Stromal cell of bone marrow (primary cell): ENCODE measurements at places on chromosomes 13 and 19.

- DNase-seq = no peak
Measured at GRCh38 chr19:43464134-43464775, 1.2 kb downstream of the LYPD3 start.

DNA sequence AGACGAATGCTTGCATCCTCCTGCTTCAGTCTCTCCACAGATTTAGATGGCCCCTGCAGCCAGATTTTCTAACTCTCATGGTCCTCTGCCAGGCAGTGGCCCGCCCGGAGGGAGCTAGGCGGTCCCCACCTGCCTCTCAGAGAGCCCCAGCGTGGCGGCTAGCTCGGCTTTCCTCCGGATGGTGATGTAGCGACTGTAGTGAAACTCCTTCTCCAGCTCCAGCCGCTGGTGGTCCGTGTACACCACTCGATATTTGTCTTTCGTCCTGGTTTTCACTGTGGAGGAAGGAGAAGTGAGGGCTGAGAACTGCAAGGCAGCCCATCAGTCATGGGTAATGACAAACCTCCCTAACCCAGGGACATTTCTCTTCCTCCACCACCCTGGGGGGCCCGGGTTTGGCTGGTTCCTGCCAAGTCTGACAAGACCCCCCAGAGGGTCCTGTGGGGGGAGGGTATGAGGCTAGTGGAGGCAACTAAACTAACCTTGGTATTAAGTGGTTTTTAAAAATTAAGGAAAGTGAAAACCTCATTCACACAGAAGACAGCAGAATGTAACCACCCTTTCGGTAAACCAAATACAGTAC, 4.3 kb downstream of the CDX2 start:
- no peak for DNase-seq

DNA sequence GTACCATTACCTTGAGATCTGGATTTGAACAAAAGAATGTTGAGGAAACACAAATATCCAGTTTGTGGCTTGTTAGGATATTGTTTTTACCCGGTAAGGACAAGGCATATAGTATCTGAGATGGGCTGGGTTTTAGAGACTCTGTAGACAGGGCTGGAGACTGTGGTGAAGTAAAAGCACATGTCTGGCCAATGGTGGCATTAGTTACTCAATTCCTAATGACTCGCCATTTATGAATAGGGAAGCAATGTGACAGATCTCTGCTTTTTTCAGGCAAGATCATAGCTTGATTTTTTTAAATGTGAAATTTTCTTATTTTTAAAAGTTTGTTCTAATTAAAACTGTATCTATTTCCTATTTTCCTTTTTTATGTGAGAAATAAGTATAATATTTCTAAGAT, 371.1 kb upstream of the SPRY2 start:
- DNase-seq = no peak

DNA sequence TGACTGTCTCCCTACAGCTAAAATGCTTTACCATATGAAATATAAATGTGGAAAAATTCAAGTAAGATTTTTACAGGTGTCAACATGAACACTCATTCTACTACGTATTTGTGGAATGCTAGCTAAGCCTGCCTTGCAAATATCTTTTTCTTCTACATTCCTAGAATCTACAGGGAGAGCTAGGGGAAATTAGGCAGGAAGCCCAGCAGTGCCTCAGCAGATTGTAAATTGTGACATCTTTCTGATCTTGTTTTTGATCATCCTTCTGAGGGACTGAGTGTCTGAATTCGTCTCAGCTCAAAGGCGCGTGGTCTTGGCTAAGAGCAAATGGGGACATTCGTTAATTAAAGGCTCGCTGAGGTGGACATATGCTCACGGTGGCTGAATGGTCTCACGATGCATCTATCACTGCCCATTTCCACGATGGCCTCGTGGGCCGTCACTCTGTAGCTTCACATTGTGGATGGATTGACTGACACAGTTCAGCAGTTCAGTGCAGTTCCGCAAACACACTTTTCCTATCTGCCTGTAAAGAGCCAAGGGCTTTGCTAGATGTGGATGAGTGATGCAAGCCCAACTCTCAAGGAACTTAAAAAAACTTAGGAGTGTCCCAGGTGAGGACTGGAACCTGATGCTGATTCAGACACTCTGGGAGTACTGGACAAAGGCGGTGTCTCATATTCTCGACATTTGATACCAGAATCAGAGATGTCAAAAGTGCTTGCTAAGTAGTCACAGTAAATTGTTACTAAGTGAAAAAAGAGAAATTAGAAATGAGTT, 562.5 kb downstream of the EFNB2 start:
- no peak for DNase-seq

- DNase-seq = no peak
Measured at GRCh38 chr19:5958074-5958850, 19.7 kb downstream of the RANBP3 start.

GRCh38 chr13:47865883-47866282, 135.2 kb downstream of the SUCLA2 start:
- DNase-seq = no peak
